ENCODE measurements at places on chromosomes 6 and 20.

- DNase-seq, result no peak
Observed at GRCh38 chr20:44166477-44166876, 20.5 kb downstream of the JPH2 start.

GRCh38 chr6:111970426-111970825 is 83.5 kb upstream of the CCN6 start:
- no peak for DNase-seq

GRCh38 chr20:35904982-35905663 is 49.2 kb downstream of the SCAND1 start:
- DNase-seq, result no peak

- DNase-seq, result no peak
Observed at GRCh38 chr6:109687271-109687761, 3.7 kb downstream of the AK9 start.
